ENCODE measurements at places on chromosomes 4 and X.
A peak's percentile ranks its signal among the peaks of the same experiment; 100 is the strongest.

- H3K36me3 ChIP-seq, result no peaks in the 10 kb centered on the region
- no peak for DNase-seq
- no peak overlapping the region for H3K27ac ChIP-seq
- H3K27me3 ChIP-seq, result no peaks in the 10 kb centered on the region
- no peak overlapping the region for H3K4me3 ChIP-seq
Measured at GRCh38 chrX:48719958-48720357, 23.4 kb downstream of the SUV39H1 start.

DNA sequence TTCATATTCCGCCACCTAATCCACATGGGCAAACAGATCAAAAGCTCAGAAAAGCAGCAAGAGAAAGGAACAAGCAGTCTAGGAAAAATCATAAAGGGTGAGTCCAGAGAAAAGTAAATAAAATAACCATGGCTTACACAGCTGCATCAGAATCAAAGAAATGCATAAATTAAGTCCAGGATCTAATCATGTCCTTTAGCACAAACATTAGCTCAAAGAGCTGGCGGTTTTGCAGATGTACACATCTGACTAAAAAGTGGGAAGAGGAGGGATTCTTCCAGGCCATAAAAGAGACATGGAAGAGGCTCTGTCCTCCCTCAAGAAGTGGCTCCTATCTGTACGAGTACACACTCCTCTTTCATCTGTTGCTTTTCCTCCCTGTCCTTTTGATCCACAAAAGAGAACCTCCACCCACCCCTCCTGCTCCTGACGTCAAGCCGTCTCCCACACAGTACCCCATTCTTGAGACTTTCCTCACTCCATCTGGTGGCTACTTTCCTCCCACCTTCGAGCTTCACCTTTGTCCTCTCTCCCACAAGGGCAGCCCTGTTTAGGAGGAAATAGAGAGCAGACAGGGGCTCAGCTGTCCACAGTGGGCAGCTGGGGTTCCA lies 92.5 kb downstream of the RASL11B start:
- no peak overlapping the region for H3K4me3 ChIP-seq
- no peaks in the 10 kb centered on the region for H3K4me1 ChIP-seq
- H3K36me3 ChIP-seq, result peaks cover 2% of the 10 kb centered on the region
- H3K27ac ChIP-seq, result no peak overlapping the region
- H3K27me3 ChIP-seq, result no peaks in the 10 kb centered on the region
- no peak for DNase-seq

- no peak for DNase-seq
- no peak overlapping the region for H3K4me3 ChIP-seq
- H3K36me3 ChIP-seq, result no peaks in the 10 kb centered on the region
- H3K27me3 ChIP-seq, result no peaks in the 10 kb centered on the region
- H3K4me1 ChIP-seq, result no peaks in the 10 kb centered on the region
Measured at GRCh38 chr4:38311495-38312126, 351.4 kb downstream of the PTTG2 start.

- no peak overlapping the region for H3K4me3 ChIP-seq
- H3K27ac ChIP-seq, result no peak overlapping the region
- peaks cover 10% of the 10 kb centered on the region for H3K4me1 ChIP-seq
- no peak for DNase-seq
- H3K27me3 ChIP-seq, result no peaks in the 10 kb centered on the region
- H3K36me3 ChIP-seq, result no peaks in the 10 kb centered on the region
Measured at GRCh38 chrX:41718481-41719235, 5.3 kb upstream of the GPR82 start.

- no peak for DNase-seq
- no peaks in the 10 kb centered on the region for H3K27me3 ChIP-seq
- no peak overlapping the region for H3K27ac ChIP-seq
- peaks cover 28% of the 10 kb centered on the region for H3K4me1 ChIP-seq
- no peak overlapping the region for H3K4me3 ChIP-seq
Measured at GRCh38 chr4:10108391-10108790, 8.2 kb downstream of the WDR1 start.

- no peaks in the 10 kb centered on the region for H3K27me3 ChIP-seq
- no peak overlapping the region for H3K4me3 ChIP-seq
- no peaks in the 10 kb centered on the region for H3K36me3 ChIP-seq
- peaks cover 36% of the 10 kb centered on the region for H3K4me1 ChIP-seq
- no peak for DNase-seq
Measured at GRCh38 chr4:165609653-165610052, 230.8 kb downstream of the CPE start.

DNA sequence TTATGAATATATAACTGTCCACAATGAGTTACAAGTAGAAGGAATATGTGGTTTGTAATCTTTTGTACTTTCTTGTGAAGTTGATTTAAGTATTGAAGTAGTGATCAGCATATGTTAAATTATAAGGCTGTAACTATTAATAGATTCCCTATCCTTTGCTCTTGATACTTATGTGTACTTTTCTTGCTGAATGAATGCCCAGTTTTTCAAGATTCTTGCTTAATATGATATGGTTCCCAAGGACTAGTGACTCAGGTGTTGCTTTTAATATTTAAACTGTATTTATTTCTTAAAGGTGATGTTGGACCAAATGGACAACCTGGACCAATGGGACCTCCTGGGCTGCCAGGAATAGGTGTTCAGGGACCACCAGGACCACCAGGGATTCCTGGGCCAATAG lies 121.7 kb downstream of the IRS4 start:
- DNase-seq, result no peak
- no peaks in the 10 kb centered on the region for H3K36me3 ChIP-seq
- H3K27me3 ChIP-seq, result no peaks in the 10 kb centered on the region
- H3K4me1 ChIP-seq, result no peaks in the 10 kb centered on the region
- no peak overlapping the region for H3K27ac ChIP-seq

- H3K36me3 ChIP-seq, result no peaks in the 10 kb centered on the region
- no peaks in the 10 kb centered on the region for H3K27me3 ChIP-seq
- DNase-seq, result no peak
- H3K27ac ChIP-seq, result no peak overlapping the region
Measured at GRCh38 chr4:137545461-137545861, 13.2 kb upstream of the PCDH18 start.

DNA sequence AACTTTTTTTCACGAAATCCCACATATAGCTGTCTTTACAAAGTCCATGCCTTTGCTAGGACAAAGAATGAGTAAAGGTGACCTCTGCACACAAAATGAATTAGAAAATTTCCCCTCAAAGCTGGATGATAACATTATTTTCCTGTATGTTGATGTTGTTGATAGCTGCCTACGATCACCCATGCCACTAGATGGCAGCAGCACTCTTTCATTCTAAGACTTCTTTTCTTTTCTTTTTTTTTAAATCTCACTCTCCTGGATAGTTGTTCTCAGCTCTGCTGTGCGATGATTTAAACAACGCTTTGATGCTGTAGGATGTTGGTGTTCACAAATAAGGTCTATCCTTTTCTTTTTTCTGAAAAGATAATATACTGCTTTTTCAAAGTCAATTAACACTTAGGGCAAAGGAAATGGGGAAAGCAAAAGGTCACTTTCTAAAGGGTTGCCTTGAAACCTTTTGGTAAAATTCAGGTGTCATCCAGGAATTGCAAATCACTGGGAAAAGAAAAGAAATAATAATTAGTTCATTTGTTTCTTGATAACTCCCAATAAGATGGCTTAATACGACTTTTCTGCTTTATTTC lies 266.8 kb downstream of the C4orf33 start:
- no peak overlapping the region for H3K27ac ChIP-seq
- no peaks in the 10 kb centered on the region for H3K36me3 ChIP-seq
- H3K4me3 ChIP-seq, result no peak overlapping the region
- H3K27me3 ChIP-seq, result no peaks in the 10 kb centered on the region
- peak; percentile 86 for DNase-seq
- H3K4me1 ChIP-seq, result no peaks in the 10 kb centered on the region

GRCh38 chr4:61041527-61041926 lies 158.6 kb upstream of the ADGRL3 start:
- H3K36me3 ChIP-seq, result no peaks in the 10 kb centered on the region
- no peaks in the 10 kb centered on the region for H3K27me3 ChIP-seq
- H3K27ac ChIP-seq, result no peak overlapping the region
- no peaks in the 10 kb centered on the region for H3K4me1 ChIP-seq

DNA sequence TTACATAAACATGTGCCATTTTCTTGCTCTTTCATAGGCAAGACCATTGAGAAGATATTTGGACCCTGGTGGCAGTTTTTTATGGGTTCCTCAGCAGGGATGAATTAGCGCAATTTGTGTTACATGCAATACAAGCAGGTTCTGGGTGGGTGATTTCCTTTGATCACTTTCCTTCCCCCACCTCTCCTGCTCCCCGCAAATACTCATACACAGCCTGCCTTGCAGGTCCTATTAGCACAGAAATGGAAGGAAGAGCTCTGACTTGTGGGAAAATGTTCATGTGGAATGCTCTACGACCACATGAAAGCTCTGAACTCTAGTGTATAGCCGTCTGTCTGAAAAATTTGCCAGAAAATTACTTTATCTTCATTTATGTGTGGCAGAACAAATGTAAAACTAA lies 361.0 kb upstream of the FAT1 start:
- H3K4me3 ChIP-seq, result no peak overlapping the region
- peaks cover 2% of the 10 kb centered on the region for H3K27me3 ChIP-seq
- no peaks in the 10 kb centered on the region for H3K36me3 ChIP-seq
- DNase-seq, result no peak
- H3K4me1 ChIP-seq, result no peaks in the 10 kb centered on the region

DNA sequence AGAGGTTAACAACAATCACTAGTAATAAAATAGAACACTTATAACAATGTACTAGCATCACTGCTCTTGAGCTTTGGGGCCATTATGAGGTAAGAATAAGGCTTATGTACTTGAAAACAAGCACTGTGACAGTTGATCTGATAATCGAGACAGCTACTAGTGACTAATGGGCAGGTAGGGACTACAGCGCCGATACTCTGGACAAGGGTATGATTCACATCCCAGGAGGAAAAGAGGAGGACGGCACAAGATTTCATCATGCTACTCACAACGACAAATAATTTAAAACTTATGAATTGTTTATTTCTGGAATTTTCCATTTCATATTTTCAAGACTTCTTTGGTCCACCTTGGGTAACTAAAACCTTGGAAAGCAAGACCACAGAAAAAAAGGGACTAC lies 62.3 kb downstream of the FAM184B start:
- no peaks in the 10 kb centered on the region for H3K27me3 ChIP-seq
- DNase-seq, result no peak
- no peak overlapping the region for H3K27ac ChIP-seq
- no peak overlapping the region for H3K4me3 ChIP-seq

- H3K36me3 ChIP-seq, result no peaks in the 10 kb centered on the region
- no peak overlapping the region for H3K4me3 ChIP-seq
- no peak for DNase-seq
- H3K27ac ChIP-seq, result no peak overlapping the region
- H3K27me3 ChIP-seq, result no peaks in the 10 kb centered on the region
Measured at GRCh38 chr4:119865389-119865788, 201.3 kb downstream of the MAD2L1 start.

GRCh38 chr4:39497909-39498726 lies 29.1 kb downstream of the UGDH start:
- H3K4me1 ChIP-seq, result no peaks in the 10 kb centered on the region
- DNase-seq, result no peak
- peaks cover 6% of the 10 kb centered on the region for H3K36me3 ChIP-seq
- no peaks in the 10 kb centered on the region for H3K27me3 ChIP-seq

GRCh38 chrX:119919835-119920585 lies 23.5 kb downstream of the NKAP start:
- H3K27me3 ChIP-seq, result no peaks in the 10 kb centered on the region
- no peaks in the 10 kb centered on the region for H3K4me1 ChIP-seq
- H3K4me3 ChIP-seq, result no peak overlapping the region
- H3K27ac ChIP-seq, result no peak overlapping the region
- no peak for DNase-seq

DNA sequence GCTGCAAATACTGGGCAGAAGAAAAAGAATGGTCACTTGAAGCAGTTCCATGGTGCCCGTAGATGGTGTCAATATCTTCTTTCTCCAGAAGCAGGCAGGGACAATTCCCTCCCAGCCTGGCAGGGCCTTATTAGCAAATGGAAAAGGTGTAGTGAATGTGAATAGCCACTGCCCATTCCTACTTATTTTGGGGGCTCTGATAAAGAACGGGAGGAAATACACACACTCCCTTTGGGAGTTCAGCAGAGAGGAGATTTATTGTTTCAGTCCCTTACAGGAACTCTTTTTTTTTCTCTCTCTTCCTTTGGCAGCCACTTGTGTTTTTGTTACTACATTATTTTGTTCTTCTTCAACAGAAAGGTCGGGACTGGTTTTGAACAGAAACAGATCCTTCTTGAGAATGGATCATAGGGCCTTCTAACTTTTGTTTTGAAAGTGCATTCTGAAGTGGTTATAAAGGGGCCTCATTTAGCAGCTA lies at the start of gene EMCN:
Gene EMCN, minus strand, starts transcription at position 159 of the 478 bp plus-strand sequence. Its CDS starts 108 bp downstream, at position 51.
- H3K27ac ChIP-seq, result peak within 1 kb of the TSS; percentile 80
- no peak for DNase-seq
- H3K4me3 ChIP-seq, result peak within 1 kb of the TSS; percentile 63
- no peaks in the 10 kb centered on the region for H3K36me3 ChIP-seq

- H3K36me3 ChIP-seq, result peaks cover 9% of the 10 kb centered on the region
- no peak overlapping the region for H3K4me3 ChIP-seq
- H3K27me3 ChIP-seq, result no peaks in the 10 kb centered on the region
- no peaks in the 10 kb centered on the region for H3K4me1 ChIP-seq
Measured at GRCh38 chrX:123906557-123907316, 46.9 kb downstream of the XIAP start.

GRCh38 chr4:42151568-42152506 lies 618 bp downstream of the BEND4 start:
- H3K36me3 ChIP-seq, result no peaks in the 10 kb centered on the region
- DNase-seq, result peak; percentile 95
- peak overlapping the region; percentile 87 for H3K4me3 ChIP-seq
- H3K27me3 ChIP-seq, result no peaks in the 10 kb centered on the region
- peaks cover 20% of the 10 kb centered on the region for H3K4me1 ChIP-seq

- H3K4me3 ChIP-seq, result no peak overlapping the region
- peaks cover 4% of the 10 kb centered on the region for H3K4me1 ChIP-seq
- no peaks in the 10 kb centered on the region for H3K36me3 ChIP-seq
- no peak overlapping the region for H3K27ac ChIP-seq
Measured at GRCh38 chrX:128439159-128439558, 387.0 kb upstream of the ACTRT1 start.

- DNase-seq, result no peak
- H3K36me3 ChIP-seq, result no peaks in the 10 kb centered on the region
- no peaks in the 10 kb centered on the region for H3K27me3 ChIP-seq
- H3K4me1 ChIP-seq, result peaks cover 27% of the 10 kb centered on the region
- no peak overlapping the region for H3K4me3 ChIP-seq
Measured at GRCh38 chrX:118523920-118524319, 28.3 kb downstream of the DOCK11 start.

DNA sequence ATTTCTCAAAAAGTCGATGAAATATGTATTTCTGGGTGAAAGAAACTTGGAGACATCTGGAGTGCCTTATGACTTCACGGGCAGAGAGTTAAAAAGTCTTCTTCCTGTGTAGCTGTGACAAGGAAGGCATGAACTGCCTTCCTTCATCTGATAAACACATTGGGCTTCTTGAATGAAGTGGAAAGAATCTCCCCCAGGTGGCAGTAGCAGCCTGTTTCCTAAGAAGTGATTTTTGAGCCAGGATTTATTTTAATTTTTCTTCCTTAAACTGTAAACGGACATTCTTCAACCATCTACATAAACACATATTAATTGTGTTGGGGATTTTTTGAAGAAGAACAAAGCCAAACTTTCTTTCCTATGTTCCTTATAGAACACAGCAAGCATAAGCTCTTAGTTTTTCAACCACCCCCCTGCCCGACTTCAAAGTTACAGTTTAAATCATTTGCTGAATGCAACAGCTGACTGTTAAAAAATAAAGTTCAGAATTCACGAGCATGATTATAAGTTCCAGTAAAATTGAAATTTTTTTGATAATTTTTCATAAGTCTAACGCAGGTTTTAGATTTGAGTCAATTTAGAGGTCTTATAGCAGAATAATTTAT lies 980 bp upstream of the GIMD1 start:
- no peak overlapping the region for H3K4me3 ChIP-seq
- H3K27me3 ChIP-seq, result no peaks in the 10 kb centered on the region
- no peaks in the 10 kb centered on the region for H3K36me3 ChIP-seq
- DNase-seq, result peak; percentile 75
- H3K27ac ChIP-seq, result no peak overlapping the region
- H3K4me1 ChIP-seq, result no peaks in the 10 kb centered on the region

All from common myeloid progenitor, CD34-positive (primary cell).